ENCODE measurements at places on chromosomes 2 and 18.

DNA sequence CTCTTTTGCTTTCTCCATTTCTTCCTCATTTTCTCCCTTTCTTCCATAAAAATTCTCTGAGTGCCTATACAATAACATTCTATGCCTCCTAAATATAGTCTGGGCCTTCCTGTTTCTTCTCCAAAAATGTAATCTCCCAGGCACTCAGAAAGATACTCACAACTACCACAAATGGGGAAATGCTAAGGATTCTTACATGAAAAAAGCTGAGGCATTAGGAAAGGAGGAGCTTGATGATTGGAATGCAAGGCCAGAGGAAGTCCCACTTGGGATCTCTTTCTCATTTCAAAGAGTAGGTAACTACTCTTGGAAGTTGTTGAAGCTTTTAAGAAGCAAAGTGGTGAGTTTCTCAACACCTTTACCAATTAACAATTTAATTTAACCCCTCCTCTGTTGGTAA is 3.4 kb downstream of the VSNL1 start:
- DNase-seq, result no peak

- no peak for DNase-seq
Observed at GRCh38 chr2:113709022-113709421, 47.4 kb downstream of the SLC35F5 start.

DNA sequence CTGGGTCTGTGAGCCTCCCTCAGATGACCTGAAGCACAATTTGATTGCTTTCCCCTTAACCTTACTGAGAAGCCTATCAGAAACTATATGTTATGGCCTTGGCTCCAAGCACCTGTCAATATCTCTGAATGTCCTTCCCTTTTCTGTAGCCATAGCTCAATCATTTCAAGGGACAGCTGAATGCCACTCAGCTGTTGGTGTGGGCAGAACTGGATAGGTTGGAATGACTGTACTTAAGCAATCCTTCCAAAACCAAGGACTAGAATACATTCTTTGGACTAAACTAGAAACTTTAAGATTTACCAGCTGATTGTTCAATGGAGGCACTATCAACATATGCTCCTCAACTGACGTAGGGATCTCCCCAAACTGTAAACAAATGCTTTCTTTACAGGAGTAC is 159.4 kb downstream of the THADA start:
- no peak for DNase-seq

GRCh38 chr2:219997341-219997851 is 370.0 kb downstream of the SLC4A3 start:
- no peak for DNase-seq

GRCh38 chr2:212921061-212921460 is 230.4 kb downstream of the IKZF2 start:
- no peak for DNase-seq

GRCh38 chr2:168166902-168167510 is 80.4 kb downstream of the STK39 start:
- no peak for DNase-seq

DNA sequence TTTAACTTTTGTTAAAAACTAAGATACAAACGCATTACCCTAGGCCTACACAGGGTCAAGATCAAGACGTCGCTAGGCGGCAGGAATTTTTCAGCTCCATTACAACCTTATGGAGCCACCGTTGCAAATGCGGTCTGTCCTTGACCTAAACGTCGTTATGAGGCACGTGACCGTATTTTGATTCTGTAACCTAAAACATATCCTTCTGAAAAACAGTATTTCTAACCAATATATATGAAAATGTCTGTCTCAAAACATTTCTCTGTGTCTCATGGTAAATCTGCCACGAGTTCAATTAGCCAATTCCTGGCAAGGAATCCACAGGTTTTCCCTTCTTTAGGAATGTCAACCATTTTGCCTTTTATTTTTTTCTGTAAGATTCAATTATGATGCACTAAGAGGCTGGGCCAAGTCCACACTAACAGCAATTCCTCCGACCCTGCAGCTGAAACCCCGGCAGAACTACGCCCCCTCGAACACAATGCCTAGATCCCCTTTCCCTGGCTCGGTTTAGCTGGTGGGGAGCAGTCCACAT is 1.7 kb downstream of the RTN4 start:
- DNase-seq, result no peak

DNA sequence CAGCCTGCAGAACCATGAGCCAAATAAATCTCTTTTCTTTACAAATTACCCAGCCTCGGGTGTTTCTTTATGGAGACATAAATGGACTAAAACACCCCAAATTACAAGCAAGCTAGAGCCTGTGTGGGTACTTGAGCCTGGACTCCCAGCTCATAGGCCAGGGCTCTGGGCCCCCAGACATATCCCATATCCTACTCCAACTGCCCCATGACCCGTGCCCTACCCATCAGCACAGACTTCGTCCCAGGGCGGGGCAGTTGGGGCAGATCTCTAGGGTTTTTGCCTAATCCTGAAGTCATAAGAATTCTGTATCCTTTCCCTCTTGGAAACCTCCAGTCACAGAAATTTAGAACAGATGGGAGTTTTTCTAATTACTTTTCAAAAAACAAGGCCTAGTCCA is 90.7 kb downstream of the DDX1 start:
- DNase-seq, result no peak

- no peak for DNase-seq
Observed at GRCh38 chr2:128442891-128443302, 124.2 kb upstream of the HS6ST1 start.

GRCh38 chr2:207258263-207258991 is 92.7 kb upstream of the KLF7 start:
- no peak for DNase-seq

- no peak for DNase-seq
Observed at GRCh38 chr18:79607361-79607952, 72.1 kb upstream of the CTDP1 start.

DNA sequence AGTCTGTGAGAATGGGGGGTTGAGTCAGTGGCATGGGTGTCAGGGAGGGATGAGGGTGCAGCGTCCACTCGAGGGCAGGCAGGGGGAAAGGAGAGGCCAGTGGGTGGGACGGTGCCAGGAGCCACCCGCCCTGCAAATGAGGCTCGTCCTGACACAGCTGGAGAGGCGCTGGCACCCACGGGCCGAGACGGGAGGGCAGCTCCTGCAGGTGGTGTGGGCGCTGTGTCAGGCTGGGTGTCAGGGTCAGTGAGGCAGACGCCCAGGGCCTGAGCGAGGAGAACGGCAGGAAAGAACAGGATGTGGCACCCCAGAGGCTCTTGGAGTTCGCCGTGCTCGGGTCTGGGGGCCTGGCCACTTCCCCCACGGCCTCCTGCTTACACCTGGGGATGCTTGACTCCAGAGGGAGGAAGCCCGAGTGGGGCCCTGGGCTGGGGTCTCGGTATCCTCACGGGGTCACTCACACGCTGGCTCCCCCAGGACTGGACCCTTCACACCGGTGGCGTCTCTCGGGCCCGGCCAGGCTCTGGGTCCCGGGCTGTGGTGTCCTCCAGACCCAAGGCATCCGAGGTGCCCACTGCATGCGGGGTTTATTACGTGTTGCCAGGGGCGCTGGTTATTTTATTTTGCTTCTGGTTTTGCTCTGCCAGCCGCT is 130.5 kb upstream of the CTDP1 start:
- DNase-seq, result no peak

GRCh38 chr18:36064027-36064808 is 3.1 kb downstream of the RPRD1A start:
- no peak for DNase-seq

GRCh38 chr2:47083005-47083404 is 72.1 kb downstream of the STPG4 start:
- no peak for DNase-seq

DNA sequence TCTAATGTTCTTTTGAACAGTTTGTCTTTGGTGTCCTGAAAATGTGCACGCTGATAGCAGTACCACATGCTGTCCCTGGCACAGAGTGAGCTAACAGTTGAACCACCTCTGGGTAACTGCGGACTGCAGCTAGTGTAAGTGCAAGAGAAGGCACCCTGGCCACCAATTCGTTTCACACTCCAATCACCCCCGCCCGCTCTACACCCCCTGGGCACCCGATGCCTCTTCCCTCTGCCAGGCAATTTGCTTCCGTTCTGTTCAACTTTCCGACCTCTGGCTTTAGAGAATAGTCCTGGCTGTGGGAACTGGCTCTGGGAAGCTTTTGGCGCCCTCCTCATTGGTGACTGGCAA is 1.4 kb downstream of the DOCK10 start:
- DNase-seq, result peak; percentile 40

GRCh38 chr18:44807766-44808165 is 127.1 kb downstream of the SETBP1 start:
- no peak for DNase-seq

DNA sequence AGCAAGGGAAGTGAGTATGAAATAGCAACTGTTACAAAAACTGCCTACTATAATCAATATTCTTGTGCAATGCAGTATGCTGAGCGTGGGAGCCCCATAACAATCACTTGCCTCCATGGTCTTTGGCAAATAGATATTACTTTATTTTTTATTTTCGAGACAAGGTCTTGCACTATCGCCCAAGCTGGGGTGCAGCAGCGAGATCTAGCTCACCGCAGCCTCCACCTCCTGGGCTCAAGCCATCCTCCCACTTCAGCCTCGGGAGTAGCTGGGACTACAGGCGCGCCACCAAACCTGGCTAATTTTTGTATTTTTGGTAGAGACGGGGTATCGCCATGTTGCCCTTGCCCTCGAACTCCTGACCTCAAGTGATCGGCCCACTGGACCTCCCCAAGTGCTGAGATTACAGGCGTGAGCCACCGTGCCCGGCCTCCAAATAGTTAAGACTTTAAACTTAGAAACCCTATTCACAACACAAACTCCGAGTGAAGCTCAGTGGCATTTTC is 1.2 kb upstream of the CCNT2 start:
- no peak for DNase-seq

GRCh38 chr2:118443596-118443995 is 355.3 kb downstream of the INSIG2 start:
- no peak for DNase-seq

- DNase-seq, result no peak
Observed at GRCh38 chr2:224055101-224055500, 16.0 kb upstream of the SERPINE2 start.

DNA sequence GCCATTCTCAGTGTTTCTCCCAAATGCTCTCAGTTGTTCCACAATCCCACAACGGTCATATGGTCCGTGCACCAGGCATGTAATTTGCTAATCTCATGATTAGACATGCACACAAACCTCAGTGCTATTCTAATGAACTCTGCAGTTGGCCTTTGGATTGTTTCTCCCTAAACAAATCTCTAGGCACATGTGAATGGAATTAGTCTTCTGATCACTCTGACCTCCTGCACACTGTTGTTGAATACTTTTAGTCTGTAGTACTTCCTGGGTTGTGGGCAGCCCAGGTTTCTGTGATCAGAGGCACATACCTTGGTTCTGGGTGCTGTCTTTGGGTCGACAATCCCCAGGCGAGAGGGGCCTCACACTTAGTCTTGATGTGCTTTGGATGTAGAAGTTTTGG is 498.7 kb upstream of the SPRED2 start:
- no peak for DNase-seq

GRCh38 chr2:177675350-177675821 is 282.8 kb downstream of the AGPS start:
- no peak for DNase-seq

DNA sequence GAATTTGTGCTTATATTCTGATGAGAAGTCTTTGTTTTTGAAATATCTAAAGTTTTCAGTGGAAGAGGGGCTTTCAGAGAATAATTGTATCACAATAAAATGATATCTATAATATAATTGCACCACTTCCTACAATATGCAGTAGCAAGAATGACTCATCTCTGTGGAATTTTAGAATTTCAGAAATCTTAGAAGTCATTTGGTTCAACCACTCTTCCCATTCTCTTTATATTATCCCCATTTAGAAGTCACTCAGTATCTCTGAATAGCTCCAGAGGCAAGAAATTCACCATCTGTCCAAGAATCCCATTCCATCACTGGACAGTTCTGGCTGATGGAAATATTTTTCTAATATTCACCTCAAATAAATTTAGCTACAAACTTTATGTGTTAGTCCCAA is 59.3 kb upstream of the CCDC68 start:
- DNase-seq, result no peak

All from CD4-positive, alpha-beta T cell treated with Interleukin-15 for 4 hours (primary cell).